Pancreas (tissue), 10 donors: ENCODE measurements at places on chromosomes 5 and 9.
A peak's percentile ranks its signal among the peaks of the same experiment; 100 is the strongest.

- DNase-seq: no peak
Measured at GRCh38 chr5:168006456-168007130, 284.9 kb upstream of the WWC1 start.

- no peak for DNase-seq
Measured at GRCh38 chr5:125484272-125484741, 737.9 kb upstream of the ZNF608 start.

- no peak for DNase-seq
Measured at GRCh38 chr9:74120470-74120869, 376.7 kb upstream of the RORB start.

- peak; percentile 77 for DNase-seq
Measured at GRCh38 chr9:137294091-137294680, 7.9 kb downstream of the NRARP start.

DNA sequence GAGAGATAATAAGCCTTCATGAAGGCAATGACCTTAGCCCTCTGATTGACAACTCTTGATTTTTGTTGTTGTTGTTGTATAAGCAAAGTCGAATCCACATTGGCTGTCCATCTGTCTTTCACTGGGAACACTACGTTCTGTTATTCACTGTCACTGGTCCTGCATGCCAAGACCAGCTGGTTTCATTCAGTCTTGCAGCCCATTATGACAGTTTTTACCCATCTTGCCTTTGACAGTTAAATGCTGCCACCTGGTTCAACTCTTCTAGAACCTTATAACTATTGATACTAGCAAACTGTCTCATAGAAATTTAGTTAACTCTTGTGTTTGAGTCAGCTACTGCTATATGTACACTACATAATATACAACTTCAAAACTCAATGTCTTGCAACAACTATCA is 382.3 kb upstream of the CDH10 start:
- DNase-seq: no peak

GRCh38 chr9:5427005-5427404 is 10.7 kb downstream of the PLGRKT start:
- DNase-seq: no peak

GRCh38 chr5:89399548-89399947 is 516.6 kb upstream of the MEF2C start:
- DNase-seq: no peak

DNA sequence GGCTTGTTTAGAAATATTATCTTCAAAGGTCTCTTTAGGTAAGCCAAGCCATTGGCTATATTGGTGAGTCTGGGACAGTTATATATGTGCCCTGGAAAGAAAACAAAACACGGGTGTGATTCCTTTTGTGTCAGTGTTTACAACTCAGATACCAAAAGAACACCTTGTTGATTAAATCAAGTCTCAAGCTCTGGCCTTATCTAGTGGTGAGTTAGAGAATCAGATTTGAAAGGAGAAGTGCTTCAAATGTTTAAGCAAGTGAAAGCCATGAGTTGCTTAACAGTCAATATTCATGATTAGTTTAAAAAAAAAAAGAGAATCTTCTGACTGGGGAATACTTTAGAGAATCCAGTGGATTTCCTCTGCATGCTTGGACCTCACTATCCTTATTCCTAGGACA is 68.3 kb downstream of the IQGAP2 start:
- DNase-seq: no peak

- DNase-seq: no peak
Measured at GRCh38 chr5:118844351-118844750, 144.0 kb downstream of the DTWD2 start.

DNA sequence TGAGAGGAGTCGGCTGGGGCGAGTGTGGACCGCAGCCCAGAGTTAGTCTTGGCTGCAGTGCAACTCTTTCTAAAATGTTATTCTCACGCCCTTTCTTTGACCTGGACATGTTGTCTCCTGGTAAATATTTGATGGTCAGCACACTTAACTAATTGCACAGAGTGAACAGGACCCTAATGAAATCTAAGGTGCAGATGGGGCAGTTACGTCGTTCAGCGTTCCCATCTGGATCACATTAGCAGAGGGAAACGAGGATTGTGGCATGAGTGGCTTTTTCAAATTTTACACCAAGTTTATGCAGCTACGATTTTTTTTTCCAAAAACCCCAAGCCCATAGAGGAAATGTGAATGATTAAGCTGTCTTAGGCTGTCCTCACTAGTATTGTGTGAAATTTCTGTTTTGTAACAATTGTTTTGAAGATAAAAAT is 483 bp downstream of the C9orf85 start:
- no peak for DNase-seq

GRCh38 chr5:38497946-38498345 is 58.5 kb downstream of the LIFR start:
- DNase-seq: no peak

DNA sequence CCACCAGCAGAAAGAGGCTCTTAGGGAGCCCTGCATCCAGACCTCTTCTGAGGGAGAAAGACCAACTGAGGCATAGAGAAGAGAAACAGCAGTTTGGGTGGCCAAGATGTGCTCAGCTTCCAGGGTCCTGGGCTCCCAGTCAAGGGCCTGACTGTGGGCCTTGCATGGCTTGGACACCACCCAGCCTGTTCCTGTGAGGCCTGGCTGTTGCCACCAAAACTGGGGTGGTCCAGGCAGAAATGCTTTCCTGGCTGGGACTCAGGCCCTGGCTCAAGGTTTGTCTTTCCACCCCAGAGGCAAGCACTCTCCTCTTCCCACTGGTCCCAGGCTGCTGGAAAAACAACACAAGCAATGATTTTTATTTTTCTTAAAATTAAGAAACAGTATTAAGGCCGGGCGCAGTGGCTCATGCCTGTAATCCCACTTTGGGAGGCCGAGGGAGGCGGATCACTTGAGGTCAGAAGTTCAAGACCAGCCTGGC is 13.3 kb downstream of the MYOZ3 start:
- no peak for DNase-seq

DNA sequence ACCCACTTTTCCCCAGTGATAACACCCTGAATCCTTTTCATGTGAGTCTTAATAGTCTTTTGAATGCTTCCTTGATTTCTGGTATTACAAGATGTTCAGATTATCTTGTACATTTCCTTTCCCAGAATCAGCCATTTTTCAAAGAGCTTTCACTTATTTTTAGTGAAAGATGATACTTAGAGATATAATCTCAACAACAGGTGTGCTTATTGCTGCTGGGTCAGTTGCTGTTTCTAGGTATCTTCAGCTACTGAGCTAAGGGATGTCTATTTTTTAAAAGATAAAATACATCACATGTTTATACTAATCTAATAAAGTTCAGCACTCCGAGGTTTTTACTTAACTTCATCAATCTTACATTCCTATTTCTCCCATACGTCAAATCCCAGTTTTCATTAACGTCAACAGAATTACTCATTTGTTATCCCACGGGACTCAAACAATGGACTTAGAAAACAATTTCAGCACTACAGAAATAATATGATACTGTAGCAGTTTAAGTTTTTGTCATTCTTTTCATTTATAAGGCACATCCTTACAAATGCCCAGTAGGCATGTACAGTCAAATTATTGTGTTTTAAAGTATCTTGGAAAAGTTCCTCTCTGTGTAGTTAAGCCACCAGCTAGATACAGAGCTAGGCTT is 9.0 kb downstream of the PCDHAC1 start:
- DNase-seq: no peak

DNA sequence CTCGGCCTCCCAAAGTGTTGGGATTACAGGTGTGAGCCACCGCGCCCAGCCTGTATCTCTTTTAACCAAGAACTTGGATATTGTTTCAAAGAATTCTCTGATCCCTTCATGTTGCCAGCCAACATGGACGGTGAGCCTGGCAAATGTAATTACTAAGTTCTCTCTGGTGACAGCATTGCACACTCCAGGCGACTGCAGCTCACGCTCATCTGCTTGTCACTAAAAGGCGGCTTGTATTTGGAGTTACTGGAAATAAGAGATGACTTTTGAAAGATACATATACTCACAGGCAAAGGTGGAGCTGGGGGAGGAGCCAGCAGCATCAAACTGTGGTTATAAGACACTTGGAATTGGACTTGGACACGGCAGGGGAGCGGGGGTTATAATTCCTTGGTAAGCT is 172.3 kb downstream of the SLIT3 start:
- no peak for DNase-seq

GRCh38 chr5:1264211-1264610 is 30.7 kb downstream of the TERT start:
- DNase-seq: no peak

DNA sequence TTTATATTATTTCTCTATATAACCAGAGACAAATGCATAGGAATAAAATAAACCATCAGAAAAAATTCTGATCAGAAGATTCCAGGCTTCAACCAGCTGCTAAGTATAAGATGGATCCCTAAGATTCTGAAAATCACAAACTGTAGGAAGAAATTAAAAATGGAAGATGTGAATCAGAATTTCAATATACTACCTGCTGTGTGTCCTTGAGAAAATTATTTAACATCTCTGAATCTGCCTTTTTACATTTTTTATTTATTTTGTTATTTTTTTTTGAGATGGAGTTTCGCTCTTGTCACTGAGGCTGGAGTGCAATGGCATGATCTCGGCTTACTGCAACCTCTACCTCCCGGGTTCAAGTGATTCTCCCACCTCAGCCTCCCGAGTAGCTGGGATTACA is 187.2 kb downstream of the GNAQ start:
- DNase-seq: no peak

DNA sequence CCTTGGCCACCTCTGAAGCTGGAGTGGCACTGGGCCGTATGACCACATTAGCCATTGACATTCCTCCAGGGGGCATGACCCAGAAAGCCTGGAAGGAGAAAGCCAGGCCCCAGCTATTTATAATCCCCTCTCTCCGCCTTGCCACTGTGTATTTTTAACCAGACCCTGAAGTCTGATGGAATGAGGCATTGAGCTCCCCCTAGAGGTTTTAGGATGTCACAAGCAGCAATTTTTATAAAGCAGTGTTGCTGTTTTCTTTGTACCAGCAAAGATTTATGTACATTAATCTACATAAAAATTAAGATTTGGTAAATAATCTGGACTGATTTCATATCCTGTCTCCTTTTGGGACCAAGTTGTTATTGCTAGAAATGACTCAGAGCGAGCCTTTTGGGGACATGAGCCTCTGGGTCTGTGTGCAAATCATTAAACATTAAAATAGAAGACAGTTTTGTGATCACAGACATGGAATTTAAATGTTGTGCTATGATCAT is 127.1 kb downstream of the TRIO start:
- no peak for DNase-seq

DNA sequence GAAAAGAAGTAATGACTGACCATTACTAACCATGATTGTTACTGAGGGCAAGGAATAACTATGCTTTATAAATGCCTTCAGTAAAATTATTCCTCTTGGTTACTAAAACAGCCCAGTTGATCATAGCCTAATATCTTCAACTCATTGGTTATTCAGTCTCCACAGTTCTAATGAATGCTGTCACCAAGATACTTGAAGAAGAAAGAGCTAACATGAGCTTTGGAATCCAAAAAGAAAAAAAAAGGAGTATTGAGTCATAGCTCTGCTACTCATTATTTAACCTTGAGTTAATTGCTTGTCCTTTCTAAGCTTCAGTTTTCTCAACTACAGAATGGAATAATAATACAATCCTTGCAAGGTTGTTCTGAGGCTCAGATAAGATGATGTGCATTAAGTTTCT is 187.7 kb downstream of the BRINP1 start:
- no peak for DNase-seq

GRCh38 chr9:18678821-18679590 is 205.1 kb downstream of the ADAMTSL1 start:
- no peak for DNase-seq

DNA sequence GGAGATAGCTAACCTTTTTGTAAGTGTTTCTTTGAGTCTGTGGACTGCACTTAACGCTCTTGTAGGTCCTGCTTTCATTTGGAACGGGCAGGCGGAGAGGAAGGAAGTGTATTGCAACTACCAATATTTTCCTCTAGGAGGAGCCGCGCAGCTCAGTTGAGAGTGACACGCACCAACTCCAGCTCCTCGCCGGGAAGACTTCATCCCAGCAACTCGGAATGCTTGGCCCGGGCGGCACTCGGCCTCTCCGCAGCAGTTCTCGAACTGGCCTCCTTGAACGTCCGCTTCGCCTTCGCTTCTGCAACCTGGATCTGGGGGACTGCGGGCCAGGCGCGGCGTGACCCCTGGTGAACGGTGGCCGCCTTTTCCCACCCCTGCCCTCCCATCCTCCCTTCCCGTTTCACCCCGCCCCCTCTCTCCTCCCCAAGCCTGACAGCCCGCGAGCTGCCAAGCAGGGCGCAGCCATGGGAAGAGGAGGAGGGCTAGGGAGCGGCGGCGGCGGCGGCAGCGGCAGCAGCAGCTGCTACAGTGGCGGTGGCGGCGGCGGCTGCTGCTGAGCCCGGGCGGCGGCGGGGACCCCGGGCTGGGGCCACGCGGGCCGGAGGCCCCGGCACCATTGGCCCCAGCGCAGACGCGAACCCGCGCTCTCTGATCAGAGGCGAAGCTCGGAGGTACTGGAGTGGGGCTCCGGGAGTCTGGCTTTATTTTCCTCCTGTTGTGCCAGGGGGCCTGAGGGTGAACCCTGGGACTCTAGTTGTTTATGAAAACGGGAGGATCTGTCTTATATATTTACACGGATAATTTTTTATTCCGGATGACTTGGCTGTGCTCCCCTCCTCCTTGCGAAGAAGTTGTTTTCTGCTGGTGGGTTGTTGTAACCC is at the start of gene GHR:
Gene GHR (plus strand): TSS at position 155 of the 881 bp plus-strand sequence. CDS start 142,436 bp downstream, outside the sequence.
- peak; percentile 77 for DNase-seq

DNA sequence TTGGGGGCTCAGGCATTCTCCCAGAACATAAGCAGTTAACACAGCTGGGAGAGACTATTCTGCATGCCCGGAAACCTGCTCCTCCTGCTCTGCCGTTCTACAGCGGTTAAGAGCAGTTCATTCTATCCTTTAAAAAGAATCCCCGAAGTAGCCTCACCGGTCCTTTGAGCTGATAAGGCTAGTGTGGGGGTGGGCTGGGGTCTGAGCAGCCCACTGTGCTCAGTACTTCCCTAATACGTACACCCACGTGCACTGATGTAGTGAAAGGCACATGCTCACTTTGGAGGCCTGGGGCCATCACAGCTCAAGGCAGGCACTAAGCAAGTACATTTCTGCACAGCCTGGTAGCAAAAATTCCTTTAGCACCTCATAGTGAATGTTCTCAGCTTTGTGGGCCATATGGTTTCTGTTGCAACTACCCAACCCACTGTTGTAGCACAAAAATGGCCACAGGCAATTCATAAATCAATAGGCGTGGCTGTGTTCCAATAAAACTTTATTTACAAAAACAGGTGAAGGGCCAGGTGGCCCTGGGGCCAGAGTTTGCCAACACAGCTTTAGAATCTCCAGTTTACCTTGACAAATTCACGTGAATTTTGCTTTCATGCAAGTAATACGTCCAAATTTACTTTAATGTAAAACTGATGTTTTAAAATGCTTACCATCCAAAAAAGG is 136.4 kb downstream of the ZNF354C start:
- no peak for DNase-seq

GRCh38 chr5:175778951-175779503 is 92.4 kb upstream of the CPLX2 start:
- peak; percentile 82 for DNase-seq

- no peak for DNase-seq
Measured at GRCh38 chr9:134551644-134552348, 89.8 kb upstream of the COL5A1 start.
